ENCODE measurements at places on chromosomes 6 and 20.

DNA sequence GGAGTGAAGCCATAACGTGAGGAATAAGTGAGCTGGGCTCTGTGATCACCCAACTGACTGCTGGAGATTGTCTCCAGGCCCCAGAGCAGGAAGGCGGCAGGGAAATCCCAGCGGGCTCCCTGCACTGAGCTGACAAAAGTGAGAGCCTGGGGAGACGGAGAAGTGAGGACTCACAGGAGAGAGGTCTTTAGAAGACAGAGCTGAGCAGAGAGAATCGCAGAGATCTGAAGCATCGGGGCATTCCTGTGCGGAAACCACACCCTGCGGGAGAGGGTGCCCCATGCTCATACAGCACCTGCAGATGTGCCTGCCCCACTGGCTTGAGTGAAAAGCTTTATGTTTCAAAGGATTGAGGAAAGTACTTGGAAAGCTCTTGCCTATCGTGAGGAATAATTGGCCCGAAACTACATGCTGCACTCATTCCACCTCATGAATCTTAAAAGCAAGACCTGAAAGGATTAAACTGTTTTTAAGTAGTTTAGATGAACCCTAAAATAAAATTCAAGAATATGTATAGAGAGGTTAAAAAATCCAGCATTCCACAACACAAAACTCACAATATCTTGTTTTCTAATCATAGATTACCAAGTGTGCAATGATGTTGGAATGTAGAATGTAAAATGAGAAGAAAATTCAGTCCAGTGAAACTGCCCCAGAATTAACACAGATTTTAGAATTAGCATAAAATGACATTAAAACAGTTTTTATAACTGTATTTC, 17.7 kb upstream of the THBS2 start:
- no peak for DNase-seq

GRCh38 chr6:90263633-90264032, 33.0 kb downstream of the BACH2 start:
- DNase-seq = no peak

DNA sequence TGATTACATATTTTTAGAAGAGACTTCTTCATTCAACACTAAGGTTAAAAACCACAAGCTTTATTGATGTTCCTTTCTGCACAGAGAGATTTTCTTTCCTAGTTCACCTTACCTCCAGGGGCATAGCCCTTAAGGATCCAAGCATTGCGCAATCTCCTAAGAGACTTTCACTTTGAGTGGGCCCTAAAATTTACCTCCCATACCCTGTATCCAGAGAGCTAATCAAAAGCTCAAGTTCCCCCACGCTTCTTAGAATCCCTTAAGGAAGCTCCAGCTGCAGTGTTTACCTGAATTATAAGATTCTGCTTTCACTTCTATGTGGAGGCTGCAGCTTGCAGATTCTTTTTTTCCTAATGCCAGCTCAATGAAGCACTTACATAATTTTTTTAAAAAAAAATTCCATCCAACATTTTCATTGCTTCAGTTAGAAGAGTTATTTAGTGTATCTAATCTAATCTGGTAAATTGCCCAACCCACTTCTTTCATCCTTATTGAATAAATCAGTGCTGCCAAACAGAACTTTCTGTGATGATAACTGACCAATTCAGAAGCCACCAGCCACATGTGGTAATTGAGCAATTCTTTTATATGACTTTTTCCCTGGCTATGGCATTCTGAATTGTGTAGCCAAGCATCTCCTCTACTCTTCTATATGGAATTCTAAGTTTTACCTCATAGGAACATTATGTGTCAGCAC, 24.6 kb upstream of the SPTLC3 start:
- DNase-seq = no peak

DNA sequence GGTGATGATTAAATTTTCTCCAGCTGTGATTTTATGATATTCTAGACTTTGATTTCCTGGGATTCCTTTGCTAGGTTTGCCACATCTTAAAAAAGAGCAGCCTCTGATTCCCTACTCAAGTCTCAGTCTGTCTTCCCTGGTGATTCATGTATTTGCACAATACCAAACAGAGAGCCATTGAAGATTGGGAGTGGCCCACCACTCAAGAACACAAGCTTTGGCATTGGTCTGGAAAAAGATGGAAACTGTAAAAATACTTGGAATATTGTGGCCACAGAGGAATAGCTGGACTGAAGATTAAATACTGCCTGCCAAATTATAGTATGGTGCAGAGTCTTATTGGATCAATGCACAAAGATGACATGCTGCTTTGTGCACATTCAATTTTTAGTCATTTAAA, 32.9 kb downstream of the PTCHD4 start:
- DNase-seq = no peak

DNA sequence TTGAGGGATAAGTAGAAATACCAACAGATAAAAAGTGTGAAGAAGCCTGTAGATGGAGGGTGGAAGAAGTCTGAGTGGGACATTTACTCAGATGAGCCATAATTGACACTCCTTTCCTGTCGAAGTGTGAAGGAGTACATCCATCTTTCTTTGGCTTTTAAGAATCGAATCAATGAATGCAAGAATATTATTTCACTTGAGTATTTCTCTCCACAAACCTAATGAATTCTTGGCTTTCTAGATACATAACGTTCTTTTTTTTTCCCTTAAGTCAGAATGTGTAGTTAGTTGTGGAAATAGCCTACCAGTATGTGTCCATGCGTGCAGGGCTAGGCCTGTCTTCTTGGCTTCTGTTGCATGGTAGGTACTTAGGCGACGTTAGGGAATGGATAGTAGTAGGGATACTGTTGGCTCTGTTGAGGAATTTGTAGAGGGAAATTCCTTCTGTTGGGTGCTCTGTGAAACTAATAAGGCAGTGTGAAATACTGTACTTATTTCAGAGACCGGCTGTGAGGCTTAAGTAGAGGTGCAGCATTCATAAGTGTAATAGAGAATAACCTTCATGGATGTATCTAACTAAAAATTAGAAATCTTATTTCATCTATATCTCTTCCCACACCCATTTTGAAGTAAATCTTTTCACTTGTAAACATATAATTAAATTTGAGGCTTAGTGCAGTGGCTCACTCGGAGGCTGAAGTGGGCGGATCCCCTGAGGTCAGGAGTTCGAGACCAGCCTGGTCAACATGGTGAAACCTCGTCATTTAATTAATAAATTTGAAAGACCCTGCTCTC, 1.5 kb downstream of the RPS18 start:
- no peak for DNase-seq

DNA sequence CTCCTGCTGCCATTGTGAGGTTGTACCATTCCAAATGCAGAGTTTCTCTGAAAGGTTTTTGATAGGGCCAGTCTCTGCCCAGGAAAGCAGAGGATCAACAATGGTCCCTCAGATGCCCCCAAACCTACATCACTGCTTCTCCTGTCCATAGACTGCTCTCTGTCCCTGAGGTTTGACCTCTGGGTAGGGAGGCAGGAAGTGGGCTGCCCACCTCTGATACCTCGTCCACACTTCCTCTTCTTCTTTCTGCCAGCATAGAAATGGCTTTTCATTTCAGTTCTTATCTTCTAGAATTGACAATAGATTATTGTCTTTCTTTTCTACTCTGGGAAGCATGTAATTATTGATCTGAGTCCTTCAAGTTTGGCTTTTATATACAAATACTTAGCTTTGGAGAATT, 170.6 kb downstream of the TRMT11 start:
- no peak for DNase-seq

DNA sequence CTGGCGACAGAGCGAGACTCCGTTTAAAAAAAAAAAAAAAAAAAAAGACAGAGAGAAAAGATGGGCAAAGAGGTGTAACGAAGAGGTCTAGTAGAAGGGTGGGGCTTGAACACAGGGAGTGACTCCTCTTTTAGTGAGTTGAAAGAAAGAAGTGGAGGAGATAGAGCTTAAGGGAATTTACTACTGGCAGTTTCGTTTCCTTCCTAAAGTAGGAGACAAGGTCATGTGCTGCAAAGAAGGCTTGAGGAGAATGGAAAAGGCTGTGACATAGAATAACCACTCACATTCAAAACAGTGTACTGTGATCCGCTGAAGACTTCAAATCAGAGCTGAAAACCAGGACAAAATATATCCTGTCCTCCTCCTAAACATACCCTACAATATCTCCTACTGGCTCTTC, 63.8 kb upstream of the EIF2S2 start:
- DNase-seq = no peak

DNA sequence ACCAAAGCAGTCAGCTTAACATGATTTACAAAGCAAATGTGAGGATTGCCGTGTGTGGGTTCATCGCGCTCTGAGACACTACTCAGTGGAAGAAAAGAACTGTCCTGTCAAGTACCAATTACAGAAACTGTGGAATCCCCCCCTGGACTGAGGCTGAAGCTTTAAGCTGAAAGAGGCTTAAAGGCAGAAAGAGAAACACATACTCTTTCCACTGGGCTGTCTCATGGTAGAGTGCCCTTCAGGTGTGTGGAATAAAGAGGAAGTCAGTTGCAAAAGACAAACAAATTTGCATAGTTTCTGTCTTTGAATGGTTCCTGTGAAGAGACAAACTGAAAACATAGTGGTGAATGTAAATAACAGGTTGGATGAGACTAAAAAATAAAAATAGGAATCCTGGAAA, 560.4 kb upstream of the SYNCRIP start:
- no peak for DNase-seq

GRCh38 chr6:111173946-111174345, 86.6 kb downstream of the SLC16A10 start:
- DNase-seq = peak; percentile 51

GRCh38 chr6:57278570-57278969, 38.9 kb upstream of the PRIM2 start:
- no peak for DNase-seq

DNA sequence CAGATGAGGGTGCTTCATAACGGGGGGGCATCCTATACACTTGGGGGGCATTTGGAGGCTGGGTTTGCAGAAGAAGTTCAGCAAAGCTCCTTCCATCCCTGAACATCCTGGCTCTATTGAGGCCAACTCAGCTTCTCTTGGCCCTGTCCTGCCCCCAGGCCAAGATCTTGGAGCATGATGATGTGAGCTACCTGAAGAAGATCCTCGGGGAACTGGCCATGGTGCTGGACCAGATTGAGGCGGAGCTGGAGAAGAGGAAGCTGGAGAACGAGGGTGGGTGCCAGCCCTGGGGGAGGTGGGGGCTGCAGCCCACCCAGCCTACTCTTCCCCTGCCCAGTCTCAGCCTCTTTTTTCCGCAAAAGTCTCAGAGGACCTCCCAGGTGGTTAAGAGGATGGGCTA, 17.2 kb downstream of the GDAP1L1 start:
- DNase-seq = no peak

DNA sequence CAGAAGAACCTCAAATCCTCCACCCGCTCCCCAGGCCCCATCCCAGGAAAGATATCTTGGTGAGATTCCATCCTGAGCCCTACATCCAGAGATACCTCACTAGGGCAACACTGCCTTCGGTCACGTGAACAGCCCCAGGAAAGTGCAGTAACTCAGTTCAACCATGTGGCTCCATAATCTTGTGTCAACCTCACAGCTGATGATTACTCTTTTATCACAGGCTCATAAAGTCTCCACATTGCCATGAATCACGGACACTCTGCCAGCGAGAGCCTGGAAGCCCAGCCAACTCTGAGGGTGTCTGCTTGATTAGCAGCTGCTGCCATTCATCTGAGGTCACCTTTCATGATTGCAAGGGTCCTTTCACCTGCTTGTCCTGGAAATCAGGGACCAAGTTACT, 175.8 kb upstream of the LRFN2 start:
- no peak for DNase-seq

DNA sequence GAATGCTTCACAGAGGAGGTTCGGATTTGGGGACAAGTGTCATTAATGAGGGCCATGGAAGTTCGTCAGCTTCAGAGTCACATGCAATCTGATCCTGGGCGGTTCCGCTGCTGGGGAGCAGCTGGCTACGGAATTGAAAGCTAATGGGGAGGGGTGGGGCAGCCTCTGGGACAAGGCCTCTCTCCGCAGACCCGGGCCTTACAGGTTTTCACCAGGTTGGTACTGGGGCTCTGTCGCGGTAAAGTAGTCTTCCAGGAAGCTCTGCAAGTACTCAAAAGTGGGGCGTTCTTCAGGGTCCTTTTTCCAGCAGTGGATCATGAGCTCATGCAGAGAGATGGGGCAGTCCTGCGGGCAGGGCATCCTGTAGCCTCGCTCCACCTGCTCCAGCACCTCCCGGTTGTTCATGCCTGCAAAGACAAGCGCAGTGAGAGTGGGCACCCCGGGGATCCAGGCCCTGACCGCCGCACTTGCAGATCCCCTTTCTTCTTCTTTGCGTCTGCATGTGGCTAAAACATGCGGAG, 55.9 kb upstream of the TRAF3IP2 start:
- DNase-seq = no peak

- no peak for DNase-seq
Measured at GRCh38 chr20:59163631-59164530, at the start of gene ZNF831. TSS of gene ZNF831 (plus strand) at chr20:59163821. CDS start at chr20:59191020, 27,199 bp downstream.

GRCh38 chr6:35055891-35056290, 85.2 kb downstream of the TCP11 start:
- DNase-seq = no peak

- DNase-seq = no peak
Measured at GRCh38 chr6:166624275-166624674, 2.8 kb downstream of the RPS6KA2 start.

- DNase-seq = no peak
Measured at GRCh38 chr6:27809067-27809938, 102.9 kb downstream of the OR2B2 start.

GRCh38 chr6:129453073-129453472, 256.9 kb downstream of the ARHGAP18 start:
- DNase-seq = no peak

GRCh38 chr20:13312300-13312699, 91.2 kb downstream of the ISM1 start:
- no peak for DNase-seq

GRCh38 chr6:31467151-31467550, 30.8 kb upstream of the MICB start:
- no peak for DNase-seq

GRCh38 chr20:33622705-33623365, 39.3 kb upstream of the C20orf144 start:
- DNase-seq = no peak

GRCh38 chr20:45153752-45154151, 20.9 kb upstream of the PI3 start:
- no peak for DNase-seq

GRCh38 chr6:151723152-151723551, 84.3 kb upstream of the ESR1 start:
- DNase-seq = no peak

DNA sequence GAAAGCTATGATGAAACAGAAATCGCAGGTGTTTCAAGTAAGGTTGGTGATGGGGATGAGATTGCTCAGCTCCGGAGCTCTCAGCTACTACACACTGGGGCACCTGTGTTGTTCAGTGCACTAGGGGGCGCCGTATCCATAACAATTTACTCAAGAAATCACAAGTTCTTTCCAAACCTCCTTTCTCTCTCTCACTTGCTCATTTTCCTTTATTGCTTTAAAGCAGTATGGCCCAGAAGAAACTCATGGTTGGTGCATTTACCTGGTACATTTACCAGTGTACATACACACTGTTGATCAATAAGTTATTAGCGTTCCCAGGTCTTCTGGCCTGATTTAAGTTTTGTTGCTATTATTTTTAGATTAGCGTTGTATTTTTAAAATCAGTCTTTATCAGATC, 235.2 kb upstream of the TAB2 start:
- DNase-seq = no peak

- no peak for DNase-seq
Measured at GRCh38 chr6:101614774-101615173, 221.3 kb downstream of the GRIK2 start.

GRCh38 chr6:132499757-132500156, 13.2 kb downstream of the STX7 start:
- no peak for DNase-seq

Data from D721Med (cell line).